Activated naive CD4-positive, alpha-beta T cell treated with anti-CD3 and anti-CD28 coated beads, Interleukin-2, amount 50 U/mL, for 72 hours (primary cell): ENCODE measurements at places on chromosomes 4 and X. TPM values are rescaled to one million over a fixed set of nuclear protein-coding genes. Genes with fewer than 3 reads are reported as not detected.

The ADRA2C gene
- total RNA-seq: not detected

The NDP gene
- not detected for total RNA-seq

The GAGE13 gene
- not detected for total RNA-seq

The OTC gene
- not detected for total RNA-seq

The ASB5 gene
- not detected for total RNA-seq

The TMPRSS11A gene
- not detected for total RNA-seq

The MSANTD1 gene
- total RNA-seq: 0.48 TPM

GRCh38 chrX:150119323-150119722, 181.0 kb upstream of the EOLA2 start:
- no peak for DNase-seq

- DNase-seq: no peak
Measured at GRCh38 chr4:68896749-68897148, 54.9 kb downstream of the UGT2A3 start.

DNA sequence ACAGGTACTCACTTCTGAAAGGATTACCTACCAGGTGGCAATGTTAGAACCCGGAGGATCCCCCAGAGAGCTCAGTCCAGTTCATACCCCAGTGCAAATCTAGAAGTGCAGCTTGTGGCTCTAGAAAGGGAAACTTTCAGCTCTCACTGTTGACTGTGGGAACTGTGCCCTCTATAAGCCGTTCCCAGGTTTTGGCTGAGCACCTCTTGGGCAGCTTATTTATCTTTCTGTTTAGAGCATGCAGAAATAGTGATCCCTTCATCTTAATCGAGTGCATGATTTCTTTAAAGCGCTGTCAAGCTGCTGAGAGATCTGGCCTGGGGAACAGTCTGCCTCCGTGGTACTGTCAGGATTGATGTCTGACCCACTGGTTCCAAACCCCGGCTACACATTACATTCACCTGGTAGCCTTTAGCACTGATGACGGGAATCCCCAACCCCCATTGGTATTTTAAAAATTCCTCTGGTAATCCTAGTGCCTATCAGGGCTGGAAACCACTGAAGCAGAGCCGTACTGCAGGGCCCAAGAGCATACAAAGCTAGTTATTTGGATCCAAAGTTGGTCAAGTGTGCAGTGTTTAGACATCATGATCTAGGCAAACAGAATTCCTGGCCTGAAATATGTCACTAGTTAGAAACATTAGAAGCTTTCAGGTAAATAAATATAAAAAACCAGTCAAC, 103.2 kb downstream of the KLHL8 start:
- no peak for DNase-seq

- DNase-seq: no peak
Measured at GRCh38 chrX:46179748-46180147, 365.5 kb downstream of the ZNF674 start.

- DNase-seq: no peak
Measured at GRCh38 chr4:137635601-137636000, 103.3 kb upstream of the PCDH18 start.

DNA sequence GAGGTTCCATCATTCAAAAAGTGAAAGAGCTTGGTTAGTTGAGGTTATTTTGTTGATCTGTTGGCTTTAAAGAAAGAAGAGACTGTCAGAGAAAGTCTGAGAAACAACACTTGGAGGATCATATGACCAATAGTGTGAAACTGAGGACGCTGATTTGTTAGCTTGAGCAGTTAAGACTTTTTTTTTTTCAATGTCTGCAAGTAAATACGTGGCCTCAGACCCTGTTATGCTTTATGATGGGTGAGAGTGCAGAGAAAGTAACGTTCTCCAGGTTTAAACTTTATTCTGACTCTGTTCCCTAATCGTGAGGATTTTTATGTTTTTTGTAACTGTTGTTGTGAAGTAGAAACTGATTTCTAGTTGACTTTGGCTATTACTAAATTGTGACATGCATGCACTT, 45.9 kb downstream of the GAB1 start:
- DNase-seq: no peak

DNA sequence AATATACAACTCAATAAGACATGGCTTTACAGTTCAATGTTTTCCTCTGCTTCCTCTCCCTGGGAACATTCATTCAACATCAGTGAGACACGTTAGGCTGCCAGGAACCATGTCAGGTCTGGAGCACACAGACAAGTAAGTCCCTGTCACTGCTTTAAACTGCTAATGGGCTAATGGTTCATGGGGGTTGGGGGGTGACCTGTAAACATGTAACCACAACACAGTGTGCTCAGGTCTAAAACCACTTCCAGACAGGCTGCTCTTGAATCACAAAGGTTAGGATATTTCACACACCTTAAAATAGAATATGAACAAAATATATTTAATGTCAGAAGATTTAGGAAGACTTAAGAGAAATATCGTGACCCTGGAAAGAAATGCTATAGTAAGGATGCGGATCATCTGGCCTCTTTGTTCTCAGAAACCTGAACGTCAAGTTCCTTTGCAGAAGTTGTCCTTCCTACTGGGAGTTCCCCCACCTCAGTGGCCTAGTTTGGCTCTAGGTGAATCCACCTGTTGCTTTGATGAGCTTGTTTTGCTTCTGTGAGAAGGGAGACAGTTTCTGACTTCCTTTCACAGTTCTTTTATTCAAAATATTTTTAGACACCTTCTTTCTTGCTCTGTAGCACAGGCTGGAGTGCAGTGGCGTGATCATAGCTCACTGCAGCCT, 359.9 kb downstream of the UNC5C start:
- no peak for DNase-seq

DNA sequence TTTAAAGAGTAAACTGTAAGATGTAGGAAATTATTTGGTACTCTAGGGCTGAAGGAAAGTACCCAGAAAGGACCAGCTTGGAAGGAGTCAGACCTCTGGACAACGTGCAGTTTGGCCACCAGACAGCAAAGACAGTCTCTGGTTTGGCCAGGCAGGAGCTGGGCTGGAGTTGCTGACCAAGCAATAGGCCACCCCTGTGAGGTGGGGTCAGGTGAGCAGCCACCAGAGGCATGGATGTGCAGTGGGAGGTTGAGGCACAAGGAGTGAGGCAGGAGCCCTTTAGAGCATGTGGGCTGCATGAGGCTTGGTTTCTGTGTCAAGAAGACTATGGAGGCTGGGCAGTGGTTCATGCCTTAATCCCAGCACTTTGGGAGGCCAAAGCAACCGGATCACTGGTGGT, 17.7 kb upstream of the MRFAP1 start:
- DNase-seq: no peak

DNA sequence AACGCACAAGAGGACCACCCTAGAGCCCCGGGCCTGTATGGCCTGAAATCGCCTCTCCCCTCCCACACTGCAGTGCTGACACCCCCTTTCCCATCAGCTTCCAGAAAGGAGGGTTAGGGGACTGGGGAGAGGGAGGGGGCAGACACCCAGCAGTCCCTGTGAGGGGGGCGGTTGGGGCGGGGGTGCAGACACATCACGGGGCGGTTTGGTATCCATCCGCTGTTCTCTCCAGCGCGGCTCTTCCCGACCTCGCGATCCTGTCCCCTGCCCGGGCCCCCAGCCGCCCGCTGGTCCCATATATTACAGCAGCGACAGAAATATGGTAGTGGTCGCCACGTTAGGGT, 404 bp upstream of the GPRASP2 start:
- no peak for DNase-seq

- no peak for DNase-seq
Measured at GRCh38 chrX:150240643-150240970, 122.5 kb upstream of the MAMLD1 start.

GRCh38 chr4:9920029-9920428, 101.3 kb downstream of the SLC2A9 start:
- no peak for DNase-seq

DNA sequence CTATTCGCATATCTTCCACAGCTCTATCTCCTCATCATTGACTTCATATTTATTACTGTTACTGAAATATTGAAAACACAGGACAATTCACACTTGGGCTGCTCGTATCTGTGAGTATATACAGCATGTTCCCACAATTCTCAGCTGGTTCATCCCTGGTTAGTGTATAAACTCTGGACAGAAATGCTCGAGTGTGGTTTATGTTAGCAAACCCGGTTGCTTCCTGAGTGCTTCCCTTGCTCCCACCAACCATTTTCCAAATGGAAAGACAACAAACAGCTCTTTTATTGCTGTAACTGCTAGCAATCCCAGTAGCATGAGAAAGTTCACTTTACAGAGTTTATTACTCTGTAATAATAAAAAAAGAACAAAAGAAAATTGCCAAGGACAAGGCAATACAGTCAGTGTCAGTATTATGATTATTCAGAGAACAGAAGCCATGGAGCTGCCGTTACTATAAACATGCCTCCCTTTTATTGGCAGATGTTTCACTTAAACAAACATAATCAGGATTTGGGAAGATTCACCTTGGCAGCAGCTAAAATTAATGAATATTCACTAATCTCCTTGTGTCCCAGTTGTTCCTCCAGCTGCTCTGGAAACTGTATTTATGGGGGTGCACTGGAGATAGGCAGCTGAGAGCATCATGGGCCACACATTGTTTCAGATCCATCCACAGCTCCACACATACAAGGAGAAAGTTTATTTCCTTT, 134.1 kb upstream of the GUCY1A1 start:
- no peak for DNase-seq
